ENCODE measurements at places on chromosomes 11 and 22.

GRCh38 chr11:126603486-126603885, 248.0 kb downstream of the ST3GAL4 start:
- DNase-seq = no peak

GRCh38 chr22:43996170-43996980, 27.7 kb upstream of the PARVB start:
- no peak for DNase-seq

DNA sequence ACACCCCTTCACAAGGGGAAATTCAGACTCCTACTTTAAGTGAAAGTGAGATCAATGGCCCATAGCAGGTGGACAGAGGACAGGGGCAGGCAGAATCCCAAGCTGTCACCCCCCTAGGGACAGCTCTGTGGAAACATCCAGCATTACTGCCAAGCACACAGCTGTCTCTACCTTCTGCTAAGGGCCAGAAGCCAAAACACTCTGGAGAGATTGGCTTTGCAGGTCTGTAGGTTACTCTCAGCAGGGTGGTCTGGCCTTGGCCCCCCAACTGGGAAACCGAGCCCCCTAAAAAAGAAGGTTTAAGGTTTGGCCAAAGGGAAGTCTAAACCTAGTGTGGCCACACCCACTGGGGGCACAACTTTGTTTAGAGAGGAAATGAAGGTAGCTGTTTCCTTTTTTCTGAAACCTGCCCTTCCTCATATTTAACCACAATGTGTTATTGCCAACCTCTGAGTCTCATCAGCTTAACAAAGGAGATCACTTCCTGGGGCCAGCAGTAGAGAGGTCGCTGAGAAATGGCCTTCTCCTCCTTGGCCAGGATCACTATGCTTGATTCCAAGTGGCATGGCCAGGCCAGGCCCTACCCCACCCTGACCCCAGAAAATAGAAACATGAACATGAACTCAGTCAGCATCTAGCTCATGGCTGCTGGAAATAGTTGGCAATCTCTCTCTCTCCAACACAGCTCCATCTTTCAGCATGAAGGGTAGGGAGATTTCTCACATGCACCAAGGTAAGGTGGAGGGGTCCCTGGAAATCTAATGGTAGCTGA, 25.9 kb upstream of the SCARF2 start:
- no peak for DNase-seq

DNA sequence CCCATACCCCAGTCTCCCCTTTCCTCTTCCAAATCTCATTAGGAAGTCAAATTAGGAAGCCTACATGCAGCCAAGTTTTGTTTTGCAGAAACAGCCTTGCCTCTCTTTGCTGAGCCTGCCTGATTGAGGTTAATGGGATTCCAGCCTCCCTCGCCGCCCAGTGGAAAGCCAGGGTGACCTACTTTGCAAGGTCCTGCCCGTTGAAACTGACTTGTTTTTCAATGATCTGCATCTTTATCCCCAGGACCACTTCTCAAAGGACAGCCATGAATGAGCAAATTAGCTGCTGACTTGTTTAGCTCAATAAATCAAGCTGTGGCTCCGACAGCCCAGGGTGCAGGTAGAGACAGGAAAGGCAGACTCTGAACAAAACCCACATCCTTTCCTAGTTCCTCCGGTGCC, 110.4 kb downstream of the RRAS2 start:
- DNase-seq = no peak

GRCh38 chr11:114889594-114890011, 211.3 kb downstream of the NXPE2 start:
- no peak for DNase-seq

DNA sequence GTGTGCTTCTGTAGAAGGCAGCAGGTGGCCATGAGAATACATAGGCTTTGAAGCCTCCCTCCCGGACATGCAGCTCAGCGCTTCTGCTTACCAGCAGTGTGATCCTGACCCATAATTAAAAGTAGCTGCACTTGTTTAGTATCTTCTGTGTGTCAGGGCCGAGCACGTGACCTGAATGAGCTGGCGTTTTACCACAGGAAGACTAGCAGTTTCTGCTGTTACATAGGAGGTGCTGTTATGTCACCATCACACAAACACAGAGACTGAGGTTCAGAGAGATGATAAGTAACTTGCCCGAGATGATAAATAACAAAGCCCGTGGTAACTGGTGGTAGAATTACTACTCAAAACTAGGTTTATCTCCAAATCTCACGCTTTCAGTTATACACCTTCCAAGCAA, 329.5 kb downstream of the OPCML start:
- no peak for DNase-seq

- DNase-seq = no peak
Measured at GRCh38 chr22:50034126-50035081, 21.8 kb upstream of the IL17REL start.

GRCh38 chr11:131204765-131205380, 165.5 kb upstream of the NTM start:
- no peak for DNase-seq

- no peak for DNase-seq
Measured at GRCh38 chr11:6746086-6746618, 25.6 kb downstream of the OR2AG2 start.

DNA sequence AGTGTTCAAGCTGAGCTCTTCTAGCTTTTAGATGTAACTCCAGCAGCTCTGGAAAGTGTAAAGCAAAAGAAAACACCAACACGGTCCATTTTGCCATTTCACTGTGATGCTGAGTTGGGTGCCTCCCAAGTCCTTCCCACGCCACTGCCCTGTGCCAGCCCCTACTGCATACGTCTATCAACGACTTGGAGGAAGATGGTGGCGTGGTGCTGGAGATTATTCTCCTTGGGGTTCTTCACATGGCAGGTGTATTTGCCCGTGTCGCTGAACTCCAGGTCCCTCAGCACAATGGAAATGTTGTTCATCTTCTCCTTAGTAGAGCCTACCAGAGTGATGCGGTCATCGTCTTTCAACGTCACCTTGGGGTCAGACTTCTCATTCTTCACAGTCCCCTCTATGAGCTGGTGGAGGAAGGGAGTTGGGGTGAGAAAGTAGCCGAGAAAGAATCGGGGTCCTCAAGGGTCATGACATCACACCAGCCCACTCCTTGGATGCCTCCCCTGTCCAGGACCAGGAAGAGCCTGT, 8.9 kb downstream of the SCN4B start:
- no peak for DNase-seq

DNA sequence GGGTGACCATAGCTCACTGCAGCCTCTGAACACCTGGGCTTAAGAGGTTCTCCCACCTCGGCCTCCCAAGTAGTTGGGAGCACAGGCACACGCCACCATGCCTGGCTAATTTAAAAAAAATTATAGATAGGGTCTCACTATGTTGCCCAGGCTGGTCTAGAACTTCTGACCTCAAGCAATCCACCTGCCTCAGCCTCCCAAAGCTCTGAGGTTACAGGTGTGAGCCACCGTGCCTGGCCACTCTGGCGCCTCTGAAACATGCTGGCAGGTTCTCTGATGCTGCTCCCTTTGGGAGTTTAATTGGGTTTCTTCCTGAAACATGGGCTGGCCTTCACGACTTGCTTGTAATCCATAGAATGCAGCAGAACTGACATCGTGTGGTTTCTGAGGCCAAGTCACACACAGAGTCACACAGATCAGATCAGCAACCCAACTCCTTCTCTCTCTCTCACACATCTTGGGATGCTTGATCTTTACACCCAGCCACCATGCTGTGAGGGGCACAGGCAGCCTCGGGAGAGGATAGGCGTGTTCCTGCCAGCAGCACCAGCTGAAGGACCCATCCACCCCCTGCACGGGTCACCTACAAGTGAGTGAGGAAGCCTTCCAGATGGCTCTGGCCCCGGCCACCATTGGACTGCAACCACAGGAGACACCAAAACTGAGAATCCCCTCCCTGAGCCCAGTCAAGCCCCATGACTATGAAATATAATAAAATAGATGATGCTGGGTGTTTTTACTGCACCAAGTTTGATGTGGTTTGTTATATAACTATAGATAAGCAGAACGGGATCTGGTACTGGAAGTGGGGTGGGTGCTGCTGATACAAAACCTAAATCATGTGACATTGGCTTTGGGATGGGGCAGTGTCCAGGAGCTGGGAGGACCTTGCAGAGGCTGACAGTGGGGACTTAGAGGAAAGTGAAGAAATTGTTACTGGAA, 3.1 kb upstream of the GSC2 start:
- no peak for DNase-seq

- DNase-seq = no peak
Measured at GRCh38 chr11:1628506-1629325, 859 bp upstream of the KRTAP5-5 start.

DNA sequence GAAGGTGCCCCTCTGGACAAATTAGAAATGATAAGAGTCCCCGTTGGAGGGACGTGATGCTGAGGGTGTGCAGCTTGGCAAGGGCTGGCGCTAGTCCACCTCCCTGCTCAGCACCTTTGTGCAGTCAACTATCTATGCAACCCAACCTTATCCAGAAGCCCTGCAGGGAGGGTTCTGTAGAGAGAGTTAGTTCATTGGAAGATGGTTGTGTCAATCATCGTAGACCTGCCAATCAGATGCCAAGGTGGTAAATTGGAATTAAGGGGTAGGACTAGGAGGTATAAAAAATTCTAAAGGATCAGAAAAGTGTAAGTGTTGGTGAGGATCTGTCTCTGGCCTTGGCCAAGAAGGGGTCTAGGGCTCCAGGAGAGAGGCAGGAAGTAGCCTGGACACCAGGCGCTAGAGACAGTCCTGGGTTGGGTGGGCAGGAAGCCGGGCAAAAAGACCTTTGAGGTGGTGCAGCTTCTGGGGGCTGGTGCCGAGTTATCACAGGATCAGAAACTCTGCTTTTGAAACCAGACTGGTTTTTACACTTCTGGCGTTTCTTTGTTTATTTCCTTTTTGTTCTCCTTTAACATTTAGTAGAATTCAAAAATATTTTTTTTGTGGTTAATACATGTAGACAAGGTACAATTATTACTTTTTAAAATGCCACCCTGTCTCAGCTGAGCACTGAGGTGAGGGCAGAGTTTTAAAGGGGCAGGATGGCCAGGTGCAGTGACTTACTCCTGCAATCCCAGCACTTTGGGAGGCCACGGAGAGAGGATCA, 1.6 kb downstream of the C1QTNF6 start:
- DNase-seq = no peak

- no peak for DNase-seq
Measured at GRCh38 chr11:76415073-76415472, 29.7 kb upstream of the EMSY start.

DNA sequence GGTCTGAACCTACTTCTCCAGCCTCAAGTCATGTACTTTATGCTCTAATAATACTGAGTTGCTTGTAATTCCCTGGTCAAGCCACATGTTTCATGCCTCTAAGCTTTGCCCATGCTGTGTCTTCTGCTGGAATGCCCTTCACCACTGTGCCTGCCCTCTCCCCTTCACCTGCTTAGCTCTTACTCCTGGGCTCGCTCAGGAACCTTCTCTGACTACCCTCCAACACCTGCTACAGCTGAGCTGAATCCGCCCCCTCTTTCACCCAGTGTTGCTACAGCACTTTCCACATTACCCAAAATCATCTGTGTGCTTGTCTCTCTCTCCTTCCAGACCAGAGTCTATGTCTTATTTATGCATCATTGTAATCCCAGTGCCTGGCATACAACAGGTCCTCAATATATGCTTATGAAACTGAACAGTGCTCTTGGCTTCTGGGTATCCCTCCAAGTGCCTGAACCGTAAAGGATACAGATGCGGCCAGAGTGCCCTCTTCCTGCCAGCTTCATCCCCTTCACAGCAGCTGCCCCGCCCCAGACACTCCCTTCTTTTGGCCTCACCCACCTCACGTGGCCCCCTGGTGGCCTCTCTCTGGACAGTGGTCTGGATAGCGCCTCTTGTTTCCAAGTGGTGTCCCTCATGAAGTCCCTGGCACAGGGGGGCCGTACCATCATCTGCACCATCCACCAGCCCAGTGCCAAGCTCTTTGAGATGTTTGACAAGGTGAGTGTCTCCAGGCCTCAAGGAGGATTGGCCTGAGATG, 7.1 kb downstream of the ABCG4 start:
- no peak for DNase-seq

GRCh38 chr11:12704049-12704448, 29.8 kb downstream of the TEAD1 start:
- peak; percentile 88 for DNase-seq

- DNase-seq = no peak
Measured at GRCh38 chr11:11211186-11211585, 141.9 kb downstream of the CSNK2A3 start.

DNA sequence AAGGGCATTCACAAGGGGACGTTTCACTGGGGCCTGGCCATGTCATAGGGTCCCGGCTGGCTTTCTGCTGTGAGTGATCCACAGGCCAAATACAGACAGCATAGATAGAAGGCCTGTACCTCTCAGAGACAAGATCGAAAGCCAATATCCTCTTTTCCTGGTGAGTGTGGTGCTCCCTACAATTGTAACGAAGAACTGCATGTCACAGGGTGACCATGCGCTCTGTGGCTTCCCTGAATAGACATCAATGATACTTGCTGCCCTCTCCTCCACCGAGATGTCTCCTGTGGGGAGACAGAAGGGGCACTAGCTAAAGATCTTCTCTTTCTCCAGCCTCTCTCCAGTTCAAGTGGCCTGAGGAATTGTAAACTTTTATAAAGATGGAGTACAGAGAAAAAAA, 226.1 kb upstream of the POU2AF2 start:
- DNase-seq = no peak

- DNase-seq = no peak
Measured at GRCh38 chr11:11717064-11717725, 95.4 kb upstream of the GALNT18 start.

GRCh38 chr11:47447906-47448305, 1.0 kb downstream of the RAPSN start:
- DNase-seq = no peak

DNA sequence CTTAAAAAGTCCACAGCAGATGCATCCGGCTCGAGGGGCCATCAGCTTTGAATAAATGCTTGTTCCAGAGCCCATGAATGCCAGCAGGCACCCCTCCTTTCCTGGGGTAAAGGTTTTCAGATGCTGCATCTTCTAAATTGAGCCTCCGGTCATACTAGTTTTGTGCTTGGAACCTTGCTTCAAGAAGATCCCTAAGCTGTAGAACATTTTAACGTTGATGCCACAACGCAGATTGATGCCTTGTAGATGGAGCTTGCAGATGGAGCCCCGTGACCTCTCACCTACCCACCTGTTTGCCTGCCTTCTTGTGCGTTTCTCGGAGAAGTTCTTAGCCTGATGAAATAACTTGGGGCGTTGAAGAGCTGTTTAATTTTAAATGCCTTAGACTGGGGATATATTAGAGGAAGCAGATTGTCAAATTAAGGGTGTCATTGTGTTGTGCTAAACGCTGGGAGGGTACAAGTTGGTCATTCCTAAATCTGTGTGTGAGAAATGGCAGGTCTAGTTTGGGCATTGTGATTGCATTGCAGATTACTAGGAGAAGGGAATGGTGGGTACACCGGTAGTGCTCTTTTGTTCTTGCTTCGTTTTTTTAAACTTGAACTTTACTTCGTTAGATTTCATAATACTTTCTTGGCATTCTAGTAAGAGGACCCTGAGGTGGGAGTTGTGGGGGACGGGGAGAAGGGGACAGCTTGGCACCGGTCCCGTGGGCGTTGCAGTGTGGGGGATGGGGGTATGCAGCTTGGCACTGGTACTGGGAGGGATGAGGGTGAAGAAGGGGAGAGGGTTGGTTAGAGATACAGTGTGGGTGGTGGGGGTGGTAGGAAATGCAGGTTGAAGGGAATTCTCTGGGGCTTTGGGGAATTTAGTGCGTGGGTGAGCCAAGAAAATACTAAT, 1.9 kb downstream of the NEAT1 start:
- DNase-seq = no peak
